ENCODE measurements at places on chromosomes 6 and 20.
A peak's percentile ranks its signal among the peaks of the same experiment; 100 is the strongest.

- no peak for DNase-seq
Observed at GRCh38 chr20:55676097-55676496, 329.2 kb downstream of the CBLN4 start.

- DNase-seq: no peak
Observed at GRCh38 chr6:126608681-126609080, 268.8 kb downstream of the CENPW start.

GRCh38 chr20:38445901-38446425 is 10.8 kb upstream of the SNHG17 start:
- DNase-seq: no peak

- DNase-seq: no peak
Observed at GRCh38 chr6:139940741-139941729, 566.6 kb upstream of the CITED2 start.

- DNase-seq: no peak
Observed at GRCh38 chr20:4671015-4671414, 50.7 kb upstream of the PRND start.

DNA sequence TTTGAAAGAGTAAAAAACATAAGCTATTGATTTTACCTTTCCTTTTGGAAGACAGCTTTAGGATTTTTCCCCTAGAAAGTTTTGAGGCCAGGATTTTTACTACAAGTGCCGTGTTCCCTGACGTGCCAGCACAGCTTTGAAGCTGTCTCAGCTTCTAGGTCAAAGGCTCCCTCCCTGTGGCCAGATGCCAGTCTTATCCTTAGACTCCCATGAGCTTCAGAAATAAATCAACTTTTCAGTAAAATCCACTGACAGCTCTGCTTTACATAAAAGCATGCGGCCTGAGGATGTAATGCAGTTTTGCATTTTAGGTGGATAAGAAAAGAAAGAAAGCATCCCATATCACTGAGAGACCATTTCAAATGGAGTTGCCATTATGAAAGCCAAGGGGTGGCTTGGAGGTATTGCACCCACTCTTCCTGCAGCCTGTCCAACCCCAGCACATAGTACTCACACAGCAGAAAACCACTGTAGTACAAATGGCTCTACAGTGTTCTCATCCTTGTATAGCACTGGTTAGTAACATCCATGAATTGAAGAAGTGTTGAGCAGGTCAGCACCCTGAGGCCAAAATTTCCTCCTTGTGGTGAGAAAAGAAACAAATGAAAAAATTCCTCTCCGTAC is 15.2 kb upstream of the ATXN1 start:
- DNase-seq: no peak

- no peak for DNase-seq
Observed at GRCh38 chr6:143531720-143532499, 20.4 kb upstream of the FUCA2 start.

- no peak for DNase-seq
Observed at GRCh38 chr20:17910828-17911294, 57.7 kb downstream of the SNX5 start.

- DNase-seq: no peak
Observed at GRCh38 chr6:71721642-71722041, 164.7 kb upstream of the RIMS1 start.

- no peak for DNase-seq
Observed at GRCh38 chr6:136404627-136405419, 115.2 kb upstream of the BCLAF1 start.

GRCh38 chr6:1910621-1911407 is 301.1 kb downstream of the FOXC1 start:
- DNase-seq: no peak

DNA sequence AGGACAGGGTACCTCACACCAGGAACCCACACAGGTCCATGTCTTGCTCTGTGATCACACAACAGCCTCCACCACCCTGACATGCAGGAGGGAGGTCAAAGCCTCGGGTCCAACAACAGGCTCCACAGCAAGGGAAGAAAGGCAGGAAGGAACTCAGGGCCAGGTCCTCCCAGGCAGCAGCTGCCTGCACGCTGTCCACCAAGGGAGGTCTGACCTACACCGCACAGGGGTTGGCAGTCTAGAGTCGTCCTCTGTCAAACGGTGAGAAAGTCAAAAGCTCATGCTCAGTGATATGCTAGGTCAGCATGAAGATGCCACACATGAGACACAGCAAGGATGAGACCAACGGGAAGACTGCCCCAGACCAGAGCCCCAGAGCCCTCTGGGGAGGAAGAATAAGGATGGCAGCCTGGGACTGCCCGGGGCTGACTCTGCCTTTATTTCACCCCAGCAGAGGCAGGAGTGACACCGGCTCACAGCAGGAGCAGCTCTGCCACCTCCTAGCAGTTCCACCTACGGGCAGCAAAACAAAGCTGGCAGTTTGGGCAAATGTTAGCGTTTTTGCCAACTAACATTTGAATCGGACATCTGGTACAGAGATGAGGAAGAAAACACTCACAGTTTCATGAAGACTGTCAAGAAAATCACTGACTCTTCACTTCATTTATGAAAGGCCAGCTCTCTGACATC is 8.5 kb downstream of the GMEB2 start:
- no peak for DNase-seq

DNA sequence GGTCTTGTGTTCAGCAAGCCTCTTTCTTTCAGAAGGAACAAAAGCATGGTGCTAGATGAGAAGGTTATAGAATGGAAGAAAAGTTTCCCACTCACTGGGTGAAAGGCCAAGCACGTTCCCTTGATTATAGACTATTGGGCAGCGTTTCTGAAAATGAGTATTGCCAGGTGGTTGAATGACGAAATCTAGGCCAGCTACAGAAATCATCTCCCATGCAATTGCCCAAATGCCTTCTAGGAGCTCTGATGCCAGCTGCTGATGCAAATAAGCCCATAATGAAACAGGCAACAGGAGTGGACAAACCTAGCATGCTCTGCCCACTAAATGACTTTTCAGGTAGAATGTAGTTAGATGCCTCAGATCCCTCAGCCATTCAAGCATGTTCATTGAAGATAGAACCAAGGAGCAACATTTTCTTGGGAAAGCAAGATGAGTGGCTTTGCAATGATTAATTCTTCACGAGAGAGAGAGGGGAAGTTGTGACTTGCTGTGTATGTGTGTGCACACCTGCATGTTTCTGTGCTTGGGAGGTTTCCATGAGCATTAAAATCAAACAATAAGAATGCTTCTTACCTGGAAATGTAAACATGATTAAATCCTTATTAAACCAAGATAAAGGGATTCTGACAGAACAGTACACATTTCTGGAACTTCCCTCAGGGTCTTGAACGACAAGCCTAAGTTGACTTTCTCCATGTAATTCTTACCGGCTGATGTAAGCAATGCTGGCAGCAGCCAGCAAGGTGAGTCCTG is 43.6 kb downstream of the ADTRP start:
- DNase-seq: no peak

GRCh38 chr20:24755411-24755922 is 193.6 kb upstream of the CST7 start:
- DNase-seq: no peak

DNA sequence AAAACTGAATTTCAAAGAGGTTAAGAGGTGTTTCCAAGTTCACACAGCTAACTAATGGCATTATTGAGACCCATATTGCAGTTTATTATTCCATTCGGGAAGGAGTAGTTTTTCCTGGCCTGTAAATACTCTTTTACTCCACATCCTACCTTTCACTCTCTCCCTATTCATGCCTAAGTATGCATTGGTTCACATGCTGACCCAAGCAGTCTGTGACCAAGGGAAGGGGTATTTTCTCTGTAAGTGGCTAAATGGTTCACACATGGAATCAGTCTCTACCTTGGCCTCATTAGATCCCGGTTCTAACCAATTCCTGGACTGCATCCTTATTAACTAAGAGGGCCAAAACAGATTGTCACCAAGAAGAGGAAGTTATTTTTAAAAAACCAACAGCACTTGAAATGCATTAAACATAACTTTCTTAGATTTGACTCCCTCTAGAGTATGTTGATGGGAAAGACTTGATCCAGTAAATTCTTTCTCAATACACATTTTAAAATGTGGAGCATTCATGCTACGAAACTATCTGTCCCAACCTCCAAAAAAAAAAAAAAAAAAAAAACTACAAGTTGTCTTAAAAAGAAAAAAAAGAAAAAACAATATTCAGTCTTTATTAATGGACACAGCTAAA is 17.8 kb upstream of the RSPO3 start:
- no peak for DNase-seq

GRCh38 chr20:40491009-40491590 is 197.9 kb downstream of the MAFB start:
- DNase-seq: no peak

DNA sequence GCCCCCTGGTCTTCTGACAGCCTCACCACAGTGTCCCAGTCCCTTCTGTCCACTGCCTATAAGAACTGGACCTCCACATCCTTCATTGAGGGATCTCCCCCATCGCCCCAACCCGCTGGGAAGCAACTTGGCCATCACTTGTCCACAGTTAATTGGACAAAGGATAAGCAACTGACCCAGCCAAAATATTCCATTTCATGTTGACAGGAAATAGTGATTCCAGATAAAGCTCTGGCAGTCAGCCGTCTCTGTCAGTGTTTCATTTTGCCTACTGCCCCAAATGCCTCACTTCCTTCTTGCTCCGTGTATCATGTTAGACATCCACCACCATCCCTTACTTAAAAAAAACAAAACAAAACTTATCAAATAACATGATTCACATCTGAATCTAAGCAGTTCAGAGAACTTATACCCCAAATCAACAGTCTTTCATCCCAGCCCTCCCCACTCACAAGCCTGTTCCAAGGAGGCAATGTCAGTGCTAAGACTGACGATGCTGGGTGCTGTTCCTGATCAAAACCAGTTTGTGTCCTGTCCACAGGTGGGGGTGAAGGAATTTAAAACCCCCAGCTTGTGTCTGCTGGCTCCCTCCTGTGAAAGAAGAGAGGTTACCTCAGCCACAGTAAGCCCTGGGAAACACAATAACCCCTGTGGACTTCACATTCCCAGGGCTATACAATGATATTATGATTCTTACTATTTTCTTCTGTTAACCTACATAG is 162.5 kb downstream of the WDR27 start:
- no peak for DNase-seq

GRCh38 chr6:31805939-31806469 is 762 bp downstream of the LSM2 start:
- no peak for DNase-seq

- no peak for DNase-seq
Observed at GRCh38 chr6:79134699-79135474, 56.8 kb upstream of the PHIP start.

- DNase-seq: peak; percentile 19
Observed at GRCh38 chr20:37670351-37670791, 23.5 kb upstream of the CTNNBL1 start.

DNA sequence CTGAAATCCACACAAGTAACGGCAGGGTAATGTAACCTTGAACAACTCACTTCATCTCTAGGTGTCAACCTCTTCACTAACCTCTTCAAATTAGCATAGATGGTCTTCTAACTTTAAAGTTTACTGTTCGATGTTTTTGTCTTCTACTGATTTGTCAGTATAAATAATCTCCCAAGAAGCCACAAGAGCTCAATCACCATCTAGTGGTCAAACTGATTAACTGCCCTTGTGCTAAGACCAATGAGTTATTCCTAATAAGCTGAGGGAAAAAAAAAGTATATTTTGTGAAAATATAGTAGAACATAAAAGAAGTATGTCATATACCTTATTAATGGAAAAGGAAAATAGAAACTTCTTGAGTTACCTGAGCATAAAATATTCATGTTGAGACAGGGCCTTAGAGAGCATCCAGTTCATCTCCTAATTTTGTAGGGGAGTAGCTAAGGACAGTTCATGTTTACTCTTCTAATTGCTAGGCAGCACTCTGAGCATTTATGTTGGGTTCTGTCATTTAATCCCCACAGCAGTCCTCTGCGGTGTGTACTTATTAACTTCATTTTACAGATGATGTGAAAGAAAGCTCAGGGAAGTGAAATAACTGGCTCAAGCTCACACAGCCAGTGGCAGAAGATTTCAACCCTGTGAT is 317.1 kb downstream of the ESR1 start:
- DNase-seq: no peak

DNA sequence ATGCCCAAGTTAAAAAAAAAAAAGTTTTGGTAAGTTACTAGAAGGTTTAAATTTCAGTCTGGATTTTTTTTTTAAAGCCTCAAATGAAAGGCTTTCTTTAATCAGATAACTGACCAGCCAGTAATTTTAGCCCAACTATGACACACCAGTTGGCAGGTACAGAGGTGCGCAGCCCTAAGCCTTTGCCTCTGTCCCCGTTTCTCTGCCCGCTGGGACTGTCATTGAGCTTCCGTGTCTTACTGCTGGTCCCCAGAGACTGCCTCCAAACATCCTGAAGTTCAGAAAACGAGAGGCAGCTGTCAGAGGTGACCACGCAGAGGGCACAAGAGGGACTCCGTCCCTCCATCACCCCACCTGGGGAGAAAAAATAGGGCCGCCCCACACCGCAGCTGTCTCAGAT is 118.2 kb downstream of the RPS12 start:
- DNase-seq: no peak

DNA sequence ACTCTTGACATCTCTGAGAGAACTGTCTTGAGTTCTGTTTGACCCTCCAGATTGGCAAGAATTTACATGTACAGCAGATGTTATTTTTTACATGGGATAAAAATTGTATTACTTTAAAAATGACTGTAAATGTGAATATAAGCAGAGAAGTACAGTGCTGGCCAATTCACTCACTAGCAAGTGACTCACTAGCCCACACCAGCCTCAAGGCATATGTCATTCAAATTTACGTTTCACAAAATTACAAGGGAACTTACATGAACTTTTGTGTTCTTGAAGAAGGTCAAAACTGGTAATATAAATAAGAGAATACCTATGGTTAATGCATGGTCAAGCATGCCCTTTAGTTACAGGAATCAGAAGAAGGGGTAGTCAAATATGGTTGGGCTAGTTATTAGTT is 54.0 kb upstream of the HMGCLL1 start:
- no peak for DNase-seq

GRCh38 chr6:13920552-13920951 is 4.2 kb upstream of the RNF182 start:
- DNase-seq: no peak

DNA sequence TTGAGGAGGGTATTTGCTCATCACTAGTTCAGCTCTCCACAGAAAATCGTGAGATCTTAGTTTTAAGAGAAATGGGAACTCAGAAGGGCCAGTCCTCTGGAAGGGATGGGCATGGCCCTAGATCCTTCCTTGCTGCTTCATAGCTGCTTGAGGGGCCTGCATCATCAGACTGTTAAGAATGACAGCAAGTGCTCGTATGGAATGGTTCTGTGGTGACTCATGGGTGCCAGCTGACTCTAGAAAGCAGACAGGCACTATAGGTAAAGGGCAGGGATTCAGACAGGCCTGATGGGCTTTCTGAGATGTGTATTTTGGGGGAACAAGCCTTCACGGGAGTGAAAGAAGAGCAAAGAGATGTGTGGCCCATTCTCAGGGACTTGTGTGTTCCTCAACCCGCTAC is 90.8 kb downstream of the MYLK4 start:
- DNase-seq: no peak

GRCh38 chr20:3307078-3307477 is 68.1 kb upstream of the SLC4A11 start:
- no peak for DNase-seq

Data from NCI-H2227 treated with DMSO at 0.1 percent for 48 hours (cell line).